ENCODE measurements at places on chromosomes 12 and 14. TPM values are rescaled to one million over a fixed set of nuclear protein-coding genes. Genes with fewer than 3 reads are reported as not detected.

CIROP gene
- total RNA-seq = not detected

HPD gene
- 1.0 TPM for total RNA-seq

APOLD1 gene
- total RNA-seq = 37.6 TPM

VRTN gene
- not detected for total RNA-seq

SCN8A gene
- total RNA-seq = 2.1 TPM

IL22 gene
- total RNA-seq = not detected

TSHR gene
- 1.7 TPM for total RNA-seq

B4GALNT3 gene
- total RNA-seq = 14.0 TPM

KRT79 gene
- 0.21 TPM for total RNA-seq

SLC22A17 gene
- 30.5 TPM for total RNA-seq

SERPINA10 gene
- total RNA-seq = not detected

TMEM132D gene
- total RNA-seq = 1.1 TPM

PPP4R4 gene
- 0.82 TPM for total RNA-seq

CRIP2 gene
- 202 TPM for total RNA-seq

TOMM20L gene
- total RNA-seq = not detected

KCNJ8 gene
- total RNA-seq = 50.1 TPM

KCNH3 gene
- 2.3 TPM for total RNA-seq

SLC5A8 gene
- total RNA-seq = 0.41 TPM

DPPA3 gene
- total RNA-seq = not detected

KCNMB4 gene
- 6.1 TPM for total RNA-seq

CEBPE gene
- not detected for total RNA-seq

DIO2 gene
- total RNA-seq = 71.7 TPM

ACACB gene
- total RNA-seq = 17.6 TPM

DPF3 gene
- 20.6 TPM for total RNA-seq

SLCO1B1 gene
- total RNA-seq = not detected

MEG3 gene
- total RNA-seq = 1,377 TPM

Data from tongue (tissue), 3 donors.